ENCODE measurements at places on chromosomes 7 and 10. TPM values are rescaled to one million over a fixed set of nuclear protein-coding genes. Genes with fewer than 3 reads are reported as not detected.

DNA sequence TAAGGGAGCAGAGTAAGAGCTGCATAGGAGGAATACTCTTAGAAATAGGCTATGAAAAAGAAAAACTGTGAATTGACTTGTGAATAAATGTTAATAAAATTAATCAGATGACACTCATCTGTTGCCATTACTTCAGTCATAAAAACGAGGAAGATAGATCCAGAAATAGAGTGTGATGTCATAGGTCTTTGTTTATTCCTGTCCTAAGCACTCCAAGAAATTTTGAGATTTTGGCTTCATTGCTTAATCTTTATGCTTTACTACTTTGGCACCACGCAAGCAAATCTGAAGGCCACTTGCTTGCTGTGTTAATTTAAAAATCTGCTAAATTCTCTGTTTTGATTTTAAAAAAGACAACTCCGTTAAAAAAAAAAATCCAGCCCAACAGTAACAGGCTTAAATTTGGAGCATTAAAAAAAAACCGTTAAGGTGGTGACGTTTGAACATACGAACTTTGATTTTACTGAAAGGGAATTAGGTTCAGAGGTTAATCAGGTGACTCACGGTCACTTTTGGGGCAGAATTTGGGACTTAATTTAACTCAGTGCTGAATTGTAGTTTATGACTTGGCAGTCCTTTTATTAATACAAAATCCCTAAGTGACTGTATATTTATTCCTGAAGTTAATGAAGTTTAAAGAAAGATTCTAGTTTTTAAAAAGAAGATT, 3.4 kb downstream of the IFRD1 start:
- DNase-seq: no peak

DNA sequence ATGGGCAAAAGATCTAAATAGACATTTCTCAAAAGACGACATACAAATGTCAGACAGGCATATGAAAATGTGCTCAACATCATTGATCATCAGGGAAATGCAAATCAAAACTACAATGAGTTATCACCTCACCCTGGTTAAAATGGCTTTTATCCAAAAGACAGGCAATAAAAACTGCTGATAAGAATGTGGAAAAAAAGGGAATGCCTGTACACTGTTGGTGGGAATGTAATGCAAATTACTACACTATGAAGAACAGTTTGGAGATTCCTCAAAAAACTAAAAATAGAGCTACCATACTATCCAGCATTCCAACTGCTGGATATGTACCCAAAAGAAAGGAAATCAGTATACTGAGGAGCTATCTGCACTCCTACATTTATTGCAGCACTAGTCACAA, 18.0 kb downstream of the GSDME start:
- no peak for DNase-seq

DNA sequence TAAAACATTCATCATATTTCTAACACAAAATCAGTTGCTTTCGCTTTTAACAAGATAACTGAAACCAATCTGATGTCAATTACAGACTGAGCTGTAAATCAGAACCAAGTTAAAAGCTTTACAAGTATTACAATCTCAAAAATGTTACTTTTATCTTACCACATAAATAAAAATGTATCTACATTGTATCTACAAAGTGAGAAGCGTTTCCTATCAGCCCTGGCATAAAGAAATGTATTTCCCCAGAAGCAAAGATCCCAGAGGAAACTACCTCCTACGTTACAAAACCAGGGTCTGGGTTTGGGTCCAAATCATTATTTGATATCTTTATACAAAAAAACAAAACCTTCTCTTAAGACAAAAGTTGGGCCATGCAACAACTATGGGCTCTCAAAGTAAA, 2.6 kb downstream of the SMURF1 start:
- no peak for DNase-seq

The MYPN gene
- not detected for polyA plus RNA-seq

- DNase-seq: peak; percentile 84
These were observed 1.9 kb upstream of the SH2D4B start for GRCh38 chr10:80535671-80536360.

The OSBPL3 gene
- 13.5 TPM for polyA plus RNA-seq

GRCh38 chr10:46548498-46549090, 7.9 kb downstream of the GPRIN2 start:
- DNase-seq: no peak

- DNase-seq: no peak
These were observed 1.5 kb upstream of the C10orf95 start for GRCh38 chr10:102452672-102453340.

The WDR86 gene
- polyA plus RNA-seq: 1.5 TPM

The ZRANB1 gene
- 6.5 TPM for polyA plus RNA-seq

The PHKG1 gene
- polyA plus RNA-seq: 2.1 TPM

DNA sequence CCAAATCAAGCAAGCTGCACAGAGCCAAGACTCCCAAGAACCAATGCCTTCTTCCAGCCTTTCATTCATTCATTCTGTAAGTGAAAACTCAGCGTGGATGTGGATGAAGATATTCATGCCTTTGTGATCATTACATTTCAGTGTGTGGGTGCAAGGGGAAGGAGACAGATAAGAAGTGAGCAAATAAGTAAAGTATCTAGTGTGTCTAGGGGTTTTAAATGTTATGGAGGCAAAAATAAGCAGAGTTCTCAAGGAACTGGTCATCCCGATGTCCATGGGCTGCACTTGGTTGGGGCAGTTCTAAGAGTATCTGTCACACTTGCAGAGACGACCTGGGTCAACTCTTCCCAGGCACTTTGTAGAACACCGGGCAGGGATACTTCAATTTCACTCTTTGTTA, 149.1 kb downstream of the KIAA1217 start:
- no peak for DNase-seq

- no peak for DNase-seq
These were observed 59.9 kb upstream of the BTRC start for GRCh38 chr10:101294109-101294508.

GRCh38 chr10:1280466-1281404, 224.6 kb downstream of the WDR37 start:
- DNase-seq: no peak

DNA sequence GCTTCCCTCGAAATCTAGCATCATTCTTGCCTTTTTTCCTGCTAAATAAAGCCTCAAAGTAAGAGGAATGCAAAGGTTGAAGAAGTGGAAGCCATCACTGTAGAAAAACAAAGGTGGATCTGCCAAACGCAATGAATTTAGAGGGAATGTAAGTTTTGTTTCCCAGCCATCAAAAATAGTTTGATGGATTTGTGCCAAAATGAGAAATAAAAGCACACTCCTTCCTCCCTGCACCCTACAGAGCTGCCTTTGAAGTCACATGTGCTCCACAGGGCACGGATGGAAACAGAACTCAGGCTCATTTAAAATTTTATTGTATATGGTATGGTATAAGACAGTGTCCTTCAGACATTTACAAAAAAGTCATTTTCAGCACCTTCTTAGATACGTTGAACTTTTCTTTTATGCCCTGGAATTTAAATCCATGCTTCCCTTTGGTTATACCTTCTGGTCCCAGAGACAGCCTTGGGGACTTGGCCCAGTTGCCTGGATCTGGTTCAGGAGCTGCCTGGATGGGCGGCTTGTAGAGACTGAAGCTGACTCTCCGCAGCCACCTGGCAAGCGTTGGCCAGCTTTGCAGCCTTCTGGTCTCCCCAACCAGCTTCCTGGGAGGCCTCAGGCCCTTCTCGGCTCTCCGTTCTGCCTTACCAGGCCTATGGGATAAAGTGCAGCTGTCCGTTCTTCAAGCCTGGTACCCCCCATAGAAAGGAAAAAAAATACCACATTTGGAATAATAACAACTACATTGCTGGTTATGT, 228.5 kb upstream of the NEBL start:
- DNase-seq: no peak

Measured in B cell (primary cell).